Activated naive CD8-positive, alpha-beta T cell treated with anti-CD3 and anti-CD28 coated beads, Interleukin-2, amount 10 ng/mL, durations not matched to agents 7 days and 5 days (primary cell): ENCODE measurements at places on chromosomes 2 and 18. TPM values are rescaled to one million over a fixed set of nuclear protein-coding genes. Genes with fewer than 3 reads are reported as not detected.
A peak's percentile ranks its signal among the peaks of the same experiment; 100 is the strongest.

DNA sequence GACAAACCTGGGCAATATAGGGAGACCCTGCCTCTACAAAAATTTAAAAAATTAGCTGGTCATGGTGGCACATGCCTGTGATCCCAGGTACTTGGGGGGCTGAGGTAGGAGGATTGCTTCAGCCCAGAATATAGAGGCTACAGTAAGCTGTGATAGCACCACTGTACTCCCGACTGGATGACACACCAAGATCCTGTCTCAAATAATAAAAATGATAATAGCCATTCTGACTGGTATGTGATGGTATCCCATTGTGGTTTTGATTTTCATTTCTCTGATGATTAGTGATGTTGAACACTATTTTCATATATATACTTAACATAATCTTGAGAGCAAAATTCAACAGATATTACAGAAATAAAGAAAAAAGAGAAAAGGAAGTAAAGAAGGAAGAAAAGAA lies 1491.0 kb upstream of the PIK3C3 start:
- DNase-seq, result no peak

DNA sequence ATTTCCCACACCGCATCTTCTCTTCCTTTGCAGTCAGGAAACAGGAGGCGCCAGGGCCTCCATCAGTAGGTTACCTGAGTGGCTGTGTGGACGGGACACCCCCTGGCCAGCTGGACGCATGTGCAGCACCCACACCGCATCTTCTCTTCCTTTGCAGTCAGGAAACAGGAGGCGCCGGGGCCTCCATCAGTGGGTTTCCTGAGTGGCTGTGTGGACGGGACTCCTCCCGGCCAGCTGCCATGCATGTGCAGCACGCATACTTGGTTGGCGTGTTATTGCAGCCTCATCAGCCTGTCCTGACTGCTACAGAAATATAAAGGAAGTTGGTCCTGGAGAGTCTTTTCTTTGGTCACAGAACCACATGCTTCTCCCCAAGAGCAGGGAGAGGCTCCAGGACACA lies 74.6 kb downstream of the DCDC2C start:
- no peak for DNase-seq

DNA sequence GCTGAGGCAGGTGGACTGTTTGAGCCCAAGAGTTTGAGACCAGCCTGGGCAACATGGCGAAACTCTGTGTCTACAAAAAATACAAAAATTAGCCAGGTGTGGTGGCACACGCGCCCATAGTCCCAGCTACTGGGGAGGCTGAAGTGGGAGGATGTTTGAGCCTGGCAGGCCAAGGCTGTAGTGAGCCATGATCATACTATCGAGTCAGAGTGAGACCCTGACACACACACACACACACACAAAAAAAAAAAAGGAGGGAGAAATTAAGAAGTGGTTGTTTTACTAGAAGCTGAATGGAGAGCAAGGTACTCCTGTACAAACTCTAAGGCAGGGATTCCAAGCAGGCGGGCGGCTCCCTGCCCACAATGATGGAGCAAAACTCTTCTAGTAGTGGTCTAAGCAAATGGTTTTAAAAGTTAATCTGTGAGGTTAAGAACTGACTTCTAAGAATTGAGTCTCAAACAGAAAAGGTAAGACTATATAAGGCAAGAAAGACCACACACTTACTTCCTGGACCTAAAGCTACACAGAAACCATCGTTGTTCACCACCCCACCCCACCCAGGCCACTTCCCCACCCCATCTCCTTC lies 2.6 kb downstream of the ANKRD44 start:
- DNase-seq, result peak; percentile 73

- DNase-seq, result no peak
Measured at GRCh38 chr2:79984476-79984875, 320.1 kb downstream of the LRRTM1 start.

Gene ACADL
- not detected for total RNA-seq
